ENCODE measurements at places on chromosomes 4 and X.

GRCh38 chr4:174252412-174252811 lies 31.1 kb downstream of the FBXO8 start:
- DNase-seq, result no peak

- no peak for DNase-seq
Measured at GRCh38 chr4:38676986-38677385, 13.0 kb downstream of the KLF3 start.

- DNase-seq, result peak; percentile 20
Measured at GRCh38 chrX:16487620-16488385, 162.2 kb upstream of the S100G start.

DNA sequence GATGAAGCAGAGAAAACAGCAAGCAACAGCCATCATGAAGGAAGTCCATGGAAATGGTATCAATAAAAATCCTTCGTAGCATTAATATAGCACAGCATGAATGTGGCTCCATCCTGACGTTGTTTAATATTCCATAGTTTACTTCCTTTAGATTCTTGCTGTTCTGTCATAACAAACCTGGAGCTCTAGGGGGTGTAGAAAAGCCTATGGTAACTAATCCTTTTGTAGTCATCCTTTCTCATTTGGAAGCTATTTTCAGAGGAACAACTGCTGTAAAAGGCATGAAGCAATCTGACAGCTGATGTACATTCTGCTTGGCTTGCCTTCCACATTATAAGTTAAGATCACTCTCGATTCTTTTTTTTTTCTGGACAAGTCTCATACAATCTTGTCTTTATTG lies 914 bp downstream of the MYOZ2 start:
- DNase-seq, result no peak

DNA sequence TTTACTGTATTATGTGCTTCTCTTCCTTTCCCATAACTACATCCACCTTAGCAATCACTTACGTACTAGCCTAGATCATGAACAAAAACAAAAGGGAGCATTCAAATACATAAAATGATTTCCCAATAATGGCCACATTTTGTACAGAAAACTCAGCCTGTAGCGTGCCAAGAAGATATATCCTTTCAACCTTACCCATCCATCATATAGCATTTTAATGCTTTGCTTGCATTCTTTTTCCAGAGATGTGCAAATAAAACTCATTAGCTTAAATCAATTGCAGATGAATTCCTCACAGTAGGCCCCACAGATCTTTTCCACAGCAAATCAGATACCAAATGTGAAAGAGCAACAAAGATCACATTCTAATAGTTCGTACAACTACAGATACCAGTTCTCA lies 20.8 kb downstream of the GRSF1 start:
- DNase-seq, result no peak

DNA sequence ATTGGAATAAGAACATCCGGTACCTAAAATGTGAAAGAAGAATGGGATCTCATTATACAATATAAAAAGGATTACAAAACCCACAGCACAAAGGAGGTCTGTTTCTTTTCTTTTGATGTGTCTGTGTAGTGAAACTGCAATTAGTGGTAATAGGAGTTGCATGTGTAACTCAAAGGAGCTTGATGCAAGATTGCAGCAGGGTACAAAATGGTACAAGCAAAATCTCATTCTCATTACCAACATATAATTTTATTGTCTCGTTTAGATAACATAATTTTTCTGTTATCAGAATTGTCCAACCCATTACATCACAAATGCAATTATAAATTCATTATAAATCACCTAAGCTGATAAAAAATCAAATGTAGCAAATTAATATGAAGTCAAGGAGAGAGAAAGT lies 47.1 kb upstream of the CCSER1 start:
- DNase-seq, result no peak

- DNase-seq, result peak; percentile 63
Measured at GRCh38 chr4:147927377-147928137, 195.7 kb downstream of the ARHGAP10 start.

DNA sequence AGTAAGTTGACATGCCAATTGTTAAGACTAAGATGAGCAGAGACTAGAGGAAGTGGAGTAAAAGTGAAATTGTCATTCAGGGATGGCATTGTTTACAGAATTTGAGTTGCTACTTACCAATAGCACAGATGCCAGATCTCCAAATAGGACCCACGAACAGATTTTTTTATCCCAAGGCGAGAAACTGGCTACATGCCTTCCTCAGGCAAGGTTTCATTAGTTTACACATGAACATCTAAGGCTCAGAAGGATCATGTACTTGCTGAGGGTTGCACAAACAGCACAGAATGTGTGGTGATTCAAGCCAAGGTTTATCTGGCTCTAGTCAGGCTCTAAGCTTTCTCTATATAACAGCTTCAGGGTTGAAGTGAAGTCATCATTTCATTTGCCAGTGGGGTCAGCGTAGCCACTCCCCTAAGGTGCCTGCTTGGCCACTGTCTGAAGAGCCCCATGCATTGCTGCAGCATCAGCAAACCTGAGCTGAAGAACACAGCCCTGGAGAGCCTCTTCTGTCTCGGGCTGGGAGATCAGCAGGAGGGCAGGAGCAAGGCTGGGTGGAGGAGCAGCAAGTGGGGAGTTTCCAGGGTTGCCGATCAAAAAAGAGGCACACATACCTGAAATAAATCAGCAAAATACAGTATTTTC lies 193.0 kb upstream of the LCORL start:
- no peak for DNase-seq

DNA sequence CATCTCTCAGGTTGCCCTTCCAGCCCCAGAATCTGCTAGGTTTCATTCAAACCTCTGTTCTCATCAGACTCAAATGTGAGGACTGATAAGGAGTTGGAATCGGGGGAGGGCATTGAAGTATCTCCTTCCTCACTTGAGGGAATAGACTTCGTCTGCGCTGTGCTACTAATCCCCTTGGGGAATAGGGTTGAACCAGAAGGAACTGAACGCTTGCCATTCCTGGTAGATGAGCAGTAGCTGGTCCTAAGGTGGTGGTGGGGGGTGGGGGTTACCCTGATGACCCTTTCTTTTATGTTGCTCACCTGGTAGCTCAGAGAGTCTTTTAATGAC lies 692 bp upstream of the SLC9A7 start:
- peak; percentile 31 for DNase-seq

DNA sequence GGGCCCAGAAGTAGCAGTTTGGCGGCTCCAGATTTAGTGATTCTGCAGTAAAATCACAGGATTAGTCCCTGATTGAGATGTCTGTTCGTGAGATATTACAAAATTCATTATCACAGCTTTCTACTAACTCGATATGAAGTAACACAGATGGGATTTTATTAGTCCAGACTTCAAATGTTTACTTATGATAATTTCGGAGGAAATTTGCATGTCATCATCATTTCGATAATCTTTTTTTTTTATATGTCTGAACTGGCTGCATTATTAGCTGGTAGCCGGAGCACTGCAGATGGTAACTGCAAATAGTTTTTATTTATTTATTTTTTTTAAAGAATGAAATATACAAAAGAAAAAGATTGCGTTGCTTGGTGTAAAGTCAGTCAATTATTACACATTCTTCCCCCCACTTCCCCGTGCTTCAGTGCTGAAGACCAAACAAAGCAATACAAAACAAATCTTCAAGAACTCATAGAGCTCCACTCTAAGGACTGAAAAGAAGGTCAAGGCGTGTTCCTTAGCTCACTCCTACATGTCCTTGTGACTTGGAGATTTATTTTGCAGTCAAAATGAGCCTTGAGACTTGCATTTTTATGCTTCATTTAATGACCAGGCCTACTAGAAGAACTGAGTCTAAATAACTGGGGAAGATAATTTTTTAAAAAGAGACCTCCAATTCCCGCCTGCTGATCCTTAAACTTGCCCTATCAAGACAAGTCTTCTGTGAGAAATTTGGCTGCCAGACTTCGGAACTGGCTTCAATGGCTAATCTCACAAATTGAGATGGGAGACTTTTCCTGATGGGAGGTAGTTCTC lies 11.7 kb upstream of the PITX2 start:
- DNase-seq, result no peak

- DNase-seq, result peak; percentile 14
Measured at GRCh38 chrX:49840679-49841078, 11.6 kb downstream of the PAGE4 start.

- DNase-seq, result no peak
Measured at GRCh38 chr4:26425953-26426352, 64.3 kb downstream of the CCKAR start.

DNA sequence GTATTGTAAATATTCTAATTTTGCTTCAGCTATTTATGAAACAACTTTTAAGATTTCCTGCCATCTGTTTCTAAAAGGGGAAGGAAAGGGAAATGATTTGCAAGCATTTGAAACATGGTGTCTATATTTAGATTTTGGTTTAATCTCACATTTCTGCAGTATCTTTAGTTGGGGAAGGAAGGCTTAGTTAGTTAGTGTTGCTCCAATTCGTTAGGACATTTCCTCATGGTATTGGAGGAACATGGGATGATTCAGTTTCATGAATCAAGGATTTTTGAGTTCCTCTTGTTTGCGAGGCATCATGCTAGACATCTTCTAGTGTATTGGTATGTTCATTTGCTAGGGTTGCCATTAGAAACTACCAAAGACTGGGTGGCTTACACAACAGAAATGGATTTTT lies 20.5 kb upstream of the TMEM192 start:
- no peak for DNase-seq

- no peak for DNase-seq
Measured at GRCh38 chr4:31043382-31044062, 323.4 kb downstream of the PCDH7 start.

GRCh38 chr4:6475492-6476020 lies 3.1 kb upstream of the PPP2R2C start:
- no peak for DNase-seq

GRCh38 chr4:41133454-41134018 lies 80.8 kb downstream of the APBB2 start:
- no peak for DNase-seq

- no peak for DNase-seq
Measured at GRCh38 chr4:107978716-107979451, 10.8 kb upstream of the HADH start.

GRCh38 chr4:159281771-159282170 lies 178.9 kb downstream of the RAPGEF2 start:
- DNase-seq, result no peak

DNA sequence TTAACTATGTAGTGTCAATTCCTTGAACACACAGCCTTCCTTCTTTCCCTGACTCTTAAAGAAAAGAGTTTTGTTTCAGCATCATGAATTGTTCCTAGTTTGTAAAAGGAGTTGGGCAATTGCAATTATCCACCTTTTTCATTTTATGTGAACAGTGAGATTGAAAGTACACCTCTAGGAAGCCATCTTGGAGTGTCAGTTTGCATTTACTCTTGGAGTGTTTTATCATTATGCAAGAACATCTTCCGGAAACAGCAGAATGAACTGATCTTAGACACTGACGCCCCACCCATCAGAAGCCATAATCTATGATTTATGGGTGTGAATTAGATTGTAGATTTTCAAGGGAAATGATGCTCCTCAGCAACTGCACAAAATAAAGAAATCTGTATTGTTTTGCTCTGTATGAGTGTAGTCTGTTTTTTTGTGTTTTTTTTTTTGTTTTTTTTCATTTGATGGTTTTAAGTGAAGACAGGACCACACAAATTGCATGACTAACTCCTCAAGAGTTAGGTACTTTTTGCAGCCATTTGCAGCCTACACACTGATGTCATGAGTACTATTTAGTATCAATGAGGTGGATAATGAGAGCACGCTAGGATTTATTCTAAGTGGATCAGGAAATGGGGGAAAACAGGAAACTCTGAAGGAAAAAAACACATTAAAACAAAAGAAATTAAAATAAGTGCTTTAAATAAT lies 19.5 kb upstream of the FGF2 start:
- no peak for DNase-seq

- peak; percentile 65 for DNase-seq
Measured at GRCh38 chrX:48558271-48558670, 16.0 kb upstream of the RBM3 start.

- DNase-seq, result no peak
Measured at GRCh38 chrX:18173494-18174180, 47.0 kb downstream of the BEND2 start.

DNA sequence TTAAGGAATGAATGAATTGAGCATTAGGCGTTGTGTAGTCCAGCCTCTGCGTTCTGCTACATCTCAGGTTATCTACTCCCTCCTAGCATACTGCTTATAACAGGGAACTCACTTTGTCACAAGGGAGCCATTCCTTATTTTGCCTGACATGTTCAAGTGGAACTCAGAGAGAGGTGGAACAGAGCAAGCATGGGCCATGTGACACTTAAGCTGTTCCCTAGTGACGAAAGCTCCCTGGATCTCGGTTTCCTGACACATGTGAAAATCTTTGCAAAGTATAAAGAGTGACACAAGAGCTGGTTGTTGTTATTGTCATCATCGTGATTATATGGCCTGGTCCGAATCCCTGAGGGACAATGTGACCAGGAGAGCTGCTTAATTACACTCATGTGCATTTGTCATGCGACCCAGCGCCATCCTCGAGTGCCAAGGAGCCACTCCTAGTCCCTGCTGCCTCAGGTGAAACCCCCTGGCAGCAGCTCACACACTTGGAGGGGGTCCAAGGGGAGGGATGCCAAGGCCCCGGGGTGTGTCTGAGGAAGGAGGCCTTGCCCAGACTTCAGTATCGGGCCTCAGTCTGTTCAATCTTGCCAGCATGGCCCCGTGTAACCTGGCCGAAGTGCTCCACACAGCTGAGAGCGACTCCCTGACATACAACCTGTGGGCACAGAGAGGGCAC lies 98.5 kb upstream of the MAP3K15 start:
- no peak for DNase-seq

DNA sequence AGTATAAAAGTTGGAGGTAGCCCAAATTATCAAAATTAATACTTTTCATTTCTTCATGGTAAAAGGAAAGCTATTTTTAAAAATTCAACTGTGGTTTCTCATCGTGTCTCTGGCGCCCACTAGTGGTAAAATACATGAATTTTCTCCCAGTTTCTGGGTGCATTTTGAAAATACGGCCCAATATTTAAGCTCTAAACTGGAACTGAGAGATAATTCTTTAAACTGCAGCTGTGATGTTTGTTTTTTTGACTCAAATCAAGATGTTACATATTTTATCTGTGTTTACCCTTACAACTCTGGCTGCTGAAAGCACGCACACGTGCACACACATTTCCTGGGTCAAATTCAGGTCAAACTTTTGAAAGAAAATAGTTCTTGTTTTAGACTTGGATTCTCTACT lies 123.9 kb upstream of the ACSL4 start:
- no peak for DNase-seq

- no peak for DNase-seq
Measured at GRCh38 chrX:20595928-20596575, 329.3 kb upstream of the RPS6KA3 start.

GRCh38 chr4:86977621-86978184 lies 42.9 kb downstream of the AFF1 start:
- DNase-seq, result peak; percentile 86

- no peak for DNase-seq
Measured at GRCh38 chrX:11264925-11265324, 28.3 kb upstream of the AMELX start.

- no peak for DNase-seq
Measured at GRCh38 chr4:88826771-88827170, 129.1 kb upstream of the NAP1L5 start.

DNA sequence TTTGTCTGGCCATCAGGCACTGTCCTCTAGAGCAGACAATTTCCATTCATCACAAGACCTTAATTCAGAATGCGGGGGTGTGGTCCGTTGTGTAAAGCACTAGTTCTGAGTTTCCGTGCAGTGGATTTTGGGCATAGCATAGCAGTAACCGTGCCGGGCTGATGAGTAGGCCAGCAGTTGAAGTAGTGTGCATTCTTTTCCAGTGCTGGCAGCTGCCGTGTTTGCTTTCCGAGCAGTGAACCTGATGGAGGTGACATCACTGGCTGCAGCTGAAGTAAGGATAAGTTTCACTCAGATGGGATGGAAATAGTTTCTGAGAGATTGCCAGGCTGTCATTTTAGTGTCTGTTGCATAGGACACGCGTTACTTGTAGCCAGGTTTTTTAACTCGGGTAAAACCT lies 107.0 kb upstream of the STIM2 start:
- DNase-seq, result peak; percentile 36

All from brain microvascular endothelial cell (primary cell).